NCI-H748 treated with DMSO at 0.1 percent for 48 hours (cell line): ENCODE measurements at places on chromosomes 6 and 20.

GRCh38 chr6:30061858-30062458 is 893 bp downstream of the POLR1H start:
- no peak for DNase-seq

DNA sequence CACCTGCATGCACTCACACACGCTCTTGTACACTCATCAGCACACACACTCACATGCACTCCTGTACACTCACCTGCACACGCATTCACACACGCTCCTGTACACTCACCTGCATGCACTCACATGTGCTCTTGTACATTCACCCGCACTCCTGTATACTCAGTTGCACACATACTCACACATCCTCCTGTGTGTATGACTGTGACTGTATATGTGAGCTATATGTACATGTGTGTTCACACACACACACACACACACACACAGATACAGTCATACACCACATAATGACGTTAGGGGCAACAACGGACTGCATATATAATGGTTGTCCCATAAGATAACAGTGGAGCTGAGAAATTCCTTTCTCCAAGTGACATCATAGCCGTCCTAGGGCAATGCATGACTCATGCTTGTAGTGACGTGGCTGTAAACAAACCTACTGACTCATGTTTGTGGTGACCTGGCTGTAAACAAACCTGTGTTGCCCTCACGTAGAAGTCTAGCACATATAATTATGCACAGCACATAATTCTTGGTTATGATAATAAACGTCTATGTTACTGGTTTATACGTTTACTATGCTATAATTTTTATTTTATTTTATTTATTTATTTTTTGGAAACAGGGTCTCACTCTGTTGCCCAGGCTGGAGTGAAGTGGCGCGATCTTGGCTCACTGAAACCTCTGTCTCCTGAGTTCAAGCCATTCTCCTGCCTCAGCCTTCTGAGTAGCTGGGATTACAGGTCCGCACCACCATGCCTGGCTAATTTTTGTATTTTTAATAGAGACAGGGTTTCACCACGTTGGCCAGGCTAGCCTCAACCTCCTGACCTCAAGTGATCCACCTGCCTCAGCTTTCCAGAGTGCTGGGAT is 22.8 kb upstream of the TAF4 start:
- DNase-seq, result no peak

DNA sequence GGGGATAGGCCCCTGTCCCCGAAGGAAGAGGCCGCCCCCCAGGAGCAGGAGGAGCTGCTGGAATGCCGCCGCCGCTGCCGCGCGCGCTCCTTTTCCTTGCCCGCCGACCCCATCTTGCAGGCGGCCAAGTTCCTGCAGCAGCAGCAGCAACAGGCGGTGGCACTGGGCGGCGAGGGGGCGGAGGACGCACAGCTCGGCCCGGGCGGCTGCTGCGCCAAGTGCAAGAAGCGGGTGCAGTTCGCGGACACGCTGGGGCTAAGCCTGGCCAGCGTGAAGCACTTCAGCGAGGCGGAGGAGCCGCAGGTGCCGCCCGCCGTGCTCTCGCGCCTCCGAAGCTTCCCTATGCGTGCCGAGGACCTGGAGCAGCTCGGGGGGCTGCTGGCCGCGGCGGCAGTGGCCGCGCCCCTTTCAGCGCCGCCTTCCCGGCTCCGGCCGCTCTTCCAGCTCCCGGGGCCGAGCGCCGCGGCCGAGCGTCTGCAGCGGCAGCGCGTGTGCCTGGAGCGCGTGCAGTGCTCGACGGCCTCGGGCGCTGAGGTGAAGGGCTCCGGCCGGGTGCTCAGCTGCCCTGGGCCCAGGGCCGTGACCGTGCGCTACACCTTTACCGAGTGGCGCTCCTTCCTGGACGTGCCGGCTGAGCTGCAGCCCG is 630 bp downstream of the PPP1R3G start:
- peak; percentile 20 for DNase-seq

GRCh38 chr6:1923449-1923848 is 313.7 kb downstream of the FOXC1 start:
- DNase-seq, result no peak

DNA sequence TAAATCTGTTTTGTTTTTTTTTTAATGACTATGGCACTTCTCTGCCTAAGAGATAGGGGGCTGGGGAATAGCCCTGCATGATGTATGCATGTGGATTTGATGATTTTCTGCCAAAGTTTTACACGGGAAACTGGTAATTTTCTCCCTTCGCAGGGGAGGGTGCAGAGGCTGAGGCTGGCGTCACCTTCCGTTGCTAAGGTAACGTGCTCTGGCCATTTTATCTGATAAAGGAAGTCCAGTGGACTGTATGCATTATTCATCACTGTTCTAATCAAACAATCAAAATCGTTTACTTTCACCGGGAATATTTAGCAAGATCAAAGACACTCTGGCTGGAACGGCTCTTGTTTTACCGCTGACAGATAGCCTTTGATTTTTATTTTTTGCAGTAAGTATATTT is 789 bp downstream of the PHACTR1 start:
- peak; percentile 54 for DNase-seq
